ENCODE measurements at places on chromosomes 2 and 18. TPM values are rescaled to one million over a fixed set of nuclear protein-coding genes. Genes with fewer than 3 reads are reported as not detected.

- H3K27ac ChIP-seq = no peak overlapping the region
- ATAC-seq = no peak
- H3K4me3 ChIP-seq = no peak overlapping the region
- no peaks in the 10 kb centered on the region for H3K27me3 ChIP-seq
- H3K4me1 ChIP-seq = no peaks in the 10 kb centered on the region
Measured at GRCh38 chr2:157150747-157151146, 106.8 kb upstream of the GALNT5 start.

DNA sequence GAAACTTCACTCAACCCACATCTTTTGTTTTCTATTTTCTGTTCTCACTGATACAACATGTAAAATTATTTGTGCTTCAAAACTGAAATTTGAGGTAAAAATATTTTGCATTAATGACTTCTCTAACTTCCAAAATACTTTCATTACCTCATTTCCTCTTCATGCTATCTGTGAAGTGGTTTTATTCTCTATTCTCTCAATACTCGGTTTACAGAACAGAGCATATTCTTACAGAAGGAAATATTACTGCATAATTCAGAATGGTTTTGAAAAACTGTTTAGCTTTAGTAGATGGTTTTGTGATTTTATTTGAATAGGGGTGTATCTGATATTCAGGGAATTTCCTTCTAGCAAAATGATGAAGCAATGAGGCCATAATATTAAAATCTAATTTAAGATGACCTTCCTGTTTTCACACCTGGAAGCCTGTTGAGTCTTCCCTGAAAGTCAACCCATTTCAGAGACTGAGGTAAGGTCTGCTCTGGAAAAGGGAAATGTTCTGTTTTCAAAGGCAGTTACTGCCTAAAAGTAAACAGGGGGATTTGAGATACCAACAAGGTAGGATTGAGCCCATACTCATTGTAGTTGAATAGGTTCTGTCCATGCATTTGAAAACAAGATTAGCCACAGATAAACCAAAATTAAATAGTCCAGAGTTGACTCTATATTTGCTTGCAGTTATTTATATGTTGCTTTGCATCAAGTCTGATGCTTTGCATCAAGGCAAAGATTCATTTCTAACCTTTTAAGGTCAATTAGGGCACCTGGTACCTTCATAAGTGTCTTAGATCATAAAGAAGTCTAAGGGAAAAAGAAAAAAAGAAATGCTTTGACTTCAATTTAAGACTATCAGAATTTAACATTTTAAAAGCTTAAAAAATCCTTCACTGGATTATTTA lies 50.8 kb upstream of the PEX13 start:
- ATAC-seq = no peak
- H3K4me1 ChIP-seq = no peaks in the 10 kb centered on the region
- no peak overlapping the region for H3K4me3 ChIP-seq
- no peaks in the 10 kb centered on the region for H3K27me3 ChIP-seq
- H3K36me3 ChIP-seq = no peaks in the 10 kb centered on the region
- no peak overlapping the region for H3K27ac ChIP-seq

DNA sequence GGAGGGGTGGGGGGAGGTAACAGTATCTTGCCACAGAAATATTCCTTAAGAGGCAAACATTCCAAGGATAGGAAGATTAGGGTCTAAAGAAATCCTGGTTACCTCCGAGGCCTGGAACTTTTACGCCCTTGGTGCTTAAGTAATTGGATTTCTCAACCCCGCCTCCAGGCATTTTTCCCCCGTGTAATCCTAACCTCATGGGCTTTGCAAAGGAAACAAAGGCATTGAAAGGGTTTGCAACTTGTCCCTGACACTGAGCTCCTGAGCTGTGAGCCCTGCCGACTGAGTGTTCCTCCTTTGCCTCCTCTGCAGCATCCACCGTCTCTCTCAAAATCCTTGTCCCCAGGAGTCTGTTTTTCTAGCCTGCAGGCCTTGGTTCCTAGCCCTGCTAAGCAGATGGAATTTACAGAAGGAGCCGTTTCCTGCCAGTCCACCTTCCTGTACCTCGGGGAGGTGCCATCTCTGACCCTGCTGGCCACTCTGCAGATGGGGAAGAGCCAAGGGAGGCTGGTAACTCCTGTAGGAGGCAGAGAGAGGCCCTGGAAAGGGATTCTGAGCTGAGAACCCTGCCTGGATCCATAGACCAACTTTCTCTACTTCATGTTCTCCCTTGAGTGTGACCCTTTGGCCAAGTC lies 24.2 kb downstream of the TET3 start:
- no peak overlapping the region for H3K27ac ChIP-seq
- H3K36me3 ChIP-seq = no peaks in the 10 kb centered on the region
- H3K27me3 ChIP-seq = no peaks in the 10 kb centered on the region
- no peak for ATAC-seq
- H3K4me3 ChIP-seq = no peak overlapping the region

DNA sequence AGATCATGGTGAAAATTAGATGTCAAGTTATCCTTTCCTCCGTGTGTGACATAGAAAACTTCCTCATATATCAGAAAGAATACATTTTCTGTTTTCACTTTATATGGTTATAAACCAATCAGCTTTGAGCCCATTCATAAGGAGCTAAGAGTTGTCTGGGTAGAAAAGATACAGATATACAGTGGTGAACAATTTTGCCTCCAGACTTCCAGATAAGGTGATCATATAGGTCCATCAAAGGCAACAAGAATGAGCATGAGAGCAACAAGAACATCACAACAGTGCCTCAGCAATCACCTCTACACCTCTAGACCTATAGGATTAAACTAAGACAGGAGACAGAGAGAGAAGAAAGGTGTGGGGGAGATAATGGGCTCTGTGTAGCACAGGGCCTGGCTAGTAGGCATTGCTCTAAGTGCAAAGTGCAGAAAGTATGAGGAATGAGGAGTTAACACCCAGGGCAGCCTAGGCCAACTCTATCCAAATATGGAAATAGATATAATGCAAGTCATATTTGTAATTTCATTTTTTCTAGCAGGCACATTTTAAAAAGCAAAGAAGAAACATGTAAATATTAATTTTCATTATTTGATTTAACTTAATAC lies 8.3 kb downstream of the TNP1 start:
- no peaks in the 10 kb centered on the region for H3K27me3 ChIP-seq
- H3K4me3 ChIP-seq = no peak overlapping the region
- no peak overlapping the region for H3K27ac ChIP-seq
- H3K36me3 ChIP-seq = no peaks in the 10 kb centered on the region
- no peak for ATAC-seq

DNA sequence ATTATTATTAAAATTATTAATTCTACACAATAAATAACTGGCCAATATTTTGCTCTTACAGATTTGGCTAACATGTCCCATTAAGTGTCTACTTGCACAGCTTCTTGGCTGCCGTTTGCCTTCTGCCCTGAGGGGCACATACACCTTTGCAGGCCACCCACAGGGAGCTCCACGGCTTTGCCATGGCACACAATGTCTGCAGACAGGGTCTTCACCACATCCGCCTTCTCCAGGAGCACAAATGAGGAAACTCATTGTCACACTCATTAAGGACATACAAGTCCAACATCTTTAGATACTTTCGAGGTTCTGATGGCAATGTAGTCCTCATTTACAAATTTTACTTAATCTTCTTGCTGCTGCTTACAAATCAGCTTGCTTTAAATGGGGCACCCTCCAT lies 45.6 kb downstream of the LONRF2 start:
- no peak overlapping the region for H3K4me3 ChIP-seq
- H3K27me3 ChIP-seq = no peaks in the 10 kb centered on the region
- H3K4me1 ChIP-seq = peaks cover 41% of the 10 kb centered on the region
- ATAC-seq = no peak
- H3K27ac ChIP-seq = no peak overlapping the region

DNA sequence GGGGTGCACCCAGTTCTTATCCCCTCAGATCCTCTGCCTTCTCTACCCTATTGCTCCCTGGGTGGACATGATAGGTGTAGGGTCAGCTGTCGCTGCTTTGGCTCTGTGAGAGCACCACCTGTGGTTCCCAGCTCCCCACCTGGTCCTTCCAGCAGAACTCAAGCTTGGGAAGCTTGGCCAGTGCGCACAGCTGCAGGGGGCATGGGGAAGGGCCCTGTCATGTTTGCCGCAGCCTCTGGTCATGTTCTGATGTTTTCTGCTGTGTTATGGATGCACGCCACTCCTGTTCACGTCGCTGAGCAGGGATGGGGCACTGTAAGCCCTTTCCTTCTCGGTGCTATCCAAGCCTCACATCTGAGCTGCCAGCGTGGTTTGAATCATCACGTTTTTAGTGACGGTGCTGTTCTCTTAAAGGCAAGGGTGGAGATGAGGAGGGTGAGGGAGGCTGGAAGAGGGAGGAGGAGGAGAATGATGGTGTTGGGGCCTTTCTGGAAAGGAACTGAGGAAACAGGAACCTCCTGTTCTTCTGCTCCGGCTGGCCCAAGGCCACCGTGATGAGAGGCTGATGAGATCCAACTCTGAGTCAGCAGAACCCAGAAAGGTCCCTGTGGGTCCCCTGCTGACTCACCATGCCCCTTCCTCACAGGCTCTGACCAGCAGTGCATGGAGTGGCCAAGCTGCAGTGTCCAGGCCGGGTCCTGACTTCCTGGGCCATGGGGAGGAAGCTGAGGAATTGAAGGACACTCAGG lies 78.0 kb downstream of the LIPG start:
- ATAC-seq = peak; percentile 13
- no peaks in the 10 kb centered on the region for H3K4me1 ChIP-seq
- no peak overlapping the region for H3K27ac ChIP-seq
- peaks cover 3% of the 10 kb centered on the region for H3K27me3 ChIP-seq
- H3K4me3 ChIP-seq = no peak overlapping the region

GRCh38 chr2:10363861-10364610 lies 61.3 kb downstream of the HPCAL1 start:
- no peak overlapping the region for H3K27ac ChIP-seq
- H3K36me3 ChIP-seq = peaks cover 7% of the 10 kb centered on the region
- ATAC-seq = no peak
- H3K4me3 ChIP-seq = no peak overlapping the region
- no peaks in the 10 kb centered on the region for H3K4me1 ChIP-seq
- no peaks in the 10 kb centered on the region for H3K27me3 ChIP-seq

DNA sequence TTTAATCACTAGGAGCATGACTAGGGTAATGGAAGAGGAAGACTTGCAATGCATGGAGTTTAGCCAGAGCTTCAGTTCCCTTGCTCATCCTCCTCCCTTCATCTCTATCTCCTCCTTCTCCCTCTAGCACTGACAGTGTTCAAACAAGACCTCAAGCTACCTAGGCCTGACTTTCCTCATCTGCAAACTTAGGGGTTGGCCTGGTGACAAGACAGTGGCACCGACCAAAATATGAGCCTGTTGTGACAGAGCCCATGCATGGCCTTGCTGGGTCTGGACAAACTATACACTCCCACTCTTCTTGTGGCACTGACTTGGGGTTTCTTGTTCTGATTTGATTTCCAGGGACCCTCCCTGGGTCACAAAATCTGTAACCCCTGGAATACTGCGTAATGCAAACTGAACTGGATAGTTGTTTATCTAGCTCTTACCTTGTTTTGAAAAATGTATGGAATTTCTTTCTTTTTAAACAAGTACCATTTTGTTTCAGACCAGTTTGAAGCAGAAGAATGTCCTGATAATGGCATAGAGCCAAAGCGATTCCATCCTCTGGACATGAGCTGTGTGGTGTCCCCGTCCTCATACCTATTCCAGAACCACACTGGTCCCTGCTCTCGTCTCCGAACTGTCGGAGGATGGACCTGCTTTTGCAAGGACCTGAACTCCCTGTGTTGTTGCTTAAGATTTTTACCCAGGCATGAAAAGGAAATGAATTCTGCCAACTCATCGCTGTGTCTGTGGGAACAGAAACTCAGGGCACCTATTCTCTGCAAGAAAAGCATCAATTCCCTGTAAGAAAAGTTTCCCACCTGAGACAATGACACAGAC lies 33.4 kb upstream of the PPP4R1 start:
- no peaks in the 10 kb centered on the region for H3K36me3 ChIP-seq
- H3K27ac ChIP-seq = no peak overlapping the region
- H3K27me3 ChIP-seq = no peaks in the 10 kb centered on the region
- H3K4me1 ChIP-seq = peaks cover 4% of the 10 kb centered on the region
- H3K4me3 ChIP-seq = no peak overlapping the region

- H3K27ac ChIP-seq = peak overlapping the region; percentile 85
- no peaks in the 10 kb centered on the region for H3K27me3 ChIP-seq
- H3K4me3 ChIP-seq = no peak overlapping the region
- peak; percentile 68 for ATAC-seq
- H3K36me3 ChIP-seq = peaks cover 68% of the 10 kb centered on the region
Measured at GRCh38 chr2:54666634-54667265, 56.7 kb upstream of the EML6 start.

DNA sequence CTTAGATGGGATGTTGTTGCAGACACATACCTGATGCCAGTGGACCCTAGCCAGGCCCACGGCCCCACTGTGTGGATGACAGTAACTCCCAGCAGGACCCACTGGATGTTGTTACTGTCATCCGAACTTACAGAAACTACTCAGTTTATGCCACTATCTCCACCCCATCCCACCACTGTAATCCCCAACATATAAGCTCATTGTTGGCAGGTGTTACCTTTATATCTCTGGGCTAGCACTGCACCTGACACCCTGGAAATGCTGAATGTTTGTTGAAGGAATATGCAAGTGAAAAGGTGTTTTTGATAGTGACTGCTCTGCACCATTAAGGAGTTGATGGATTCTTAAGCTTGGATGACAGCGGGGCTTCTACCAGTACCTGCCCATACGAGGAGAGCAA lies 133.5 kb upstream of the ASB18 start:
- H3K27me3 ChIP-seq = peaks cover 7% of the 10 kb centered on the region
- H3K4me3 ChIP-seq = no peak overlapping the region
- no peak overlapping the region for H3K27ac ChIP-seq
- ATAC-seq = no peak
- no peaks in the 10 kb centered on the region for H3K36me3 ChIP-seq

GRCh38 chr2:8324901-8325300 lies 357.0 kb upstream of the ID2 start:
- peaks cover 14% of the 10 kb centered on the region for H3K4me1 ChIP-seq
- no peak overlapping the region for H3K27ac ChIP-seq
- H3K4me3 ChIP-seq = no peak overlapping the region
- no peak for ATAC-seq

GRCh38 chr18:13442451-13442850 lies 223.9 kb downstream of the LDLRAD4 start:
- no peak overlapping the region for H3K27ac ChIP-seq
- peaks cover 33% of the 10 kb centered on the region for H3K4me1 ChIP-seq
- no peaks in the 10 kb centered on the region for H3K36me3 ChIP-seq
- no peak overlapping the region for H3K4me3 ChIP-seq
- ATAC-seq = no peak

Gene TMEM37
- not detected for total RNA-seq

Gene LDLRAD4
- 28.1 TPM for total RNA-seq

Gene AFF3
- total RNA-seq = 15.4 TPM

Gene TMEM185B
- 22.8 TPM for total RNA-seq

Gene SRBD1
- total RNA-seq = 14.1 TPM
